RPMI8226 (cell line): ENCODE measurements at places on chromosomes 5 and 9.

DNA sequence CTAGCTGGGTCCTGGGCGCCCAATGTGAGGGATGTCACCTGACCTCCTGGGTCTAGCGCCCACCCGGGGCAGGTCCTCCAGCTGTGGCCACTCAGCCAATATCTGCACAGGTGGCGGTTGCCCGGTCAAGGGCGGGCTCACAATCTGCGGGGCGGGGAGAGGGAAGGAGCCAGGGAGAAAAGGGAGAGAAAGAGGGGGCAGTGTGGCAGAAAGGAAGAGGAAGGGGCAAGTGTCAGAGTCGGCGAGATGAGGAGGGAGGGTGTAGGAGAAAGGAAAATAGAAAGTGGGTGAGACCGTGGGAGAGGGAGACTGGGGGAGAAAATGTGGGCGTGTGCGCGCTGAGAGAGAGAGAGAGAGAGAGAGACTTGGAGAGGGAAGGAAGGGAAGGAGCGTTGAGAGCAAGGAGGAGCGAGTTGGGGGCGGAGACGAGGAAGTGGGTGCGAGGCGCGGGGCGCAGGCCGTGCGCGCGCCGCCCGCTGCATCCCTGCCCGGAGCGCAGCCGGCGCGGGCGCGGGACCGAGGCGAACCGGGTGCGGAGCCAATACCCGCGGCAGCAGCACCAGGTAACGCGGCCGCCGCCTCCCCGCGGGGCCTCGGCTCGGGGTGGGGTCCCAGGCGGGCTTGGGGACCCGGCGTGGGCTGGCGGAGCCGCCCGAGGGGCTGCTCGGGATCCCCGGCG, at the start of gene HRH2:
Gene HRH2 (plus strand): TSS at position 479 of the 679 bp plus-strand sequence. CDS start 25,163 bp downstream, outside the sequence.
- peak; percentile 80 for DNase-seq

DNA sequence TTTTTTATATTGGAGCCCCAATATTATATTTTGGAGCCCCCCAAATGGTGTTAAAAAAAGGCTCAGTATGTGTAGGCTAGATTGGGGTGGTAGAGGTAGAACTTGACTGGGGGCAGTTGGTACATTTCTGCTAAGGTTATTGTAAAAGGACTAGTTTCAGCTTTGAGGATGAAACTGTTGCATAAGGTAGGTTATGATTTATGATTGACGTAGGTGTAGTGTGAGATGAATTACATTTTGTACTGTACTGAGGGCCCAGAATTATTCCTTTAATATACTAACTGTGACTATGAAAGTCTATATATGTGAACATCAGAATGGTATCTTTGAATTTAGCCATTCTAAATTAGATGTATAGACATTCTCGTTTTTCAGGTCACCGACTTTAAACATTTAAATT, 3.6 kb downstream of the RIC1 start:
- DNase-seq, result no peak

GRCh38 chr5:164188733-164189148, 683.3 kb downstream of the MAT2B start:
- DNase-seq, result no peak

GRCh38 chr9:136493567-136493971, 10.7 kb upstream of the SEC16A start:
- DNase-seq, result no peak

GRCh38 chr9:125549891-125550885, 156.8 kb downstream of the MAPKAP1 start:
- no peak for DNase-seq

DNA sequence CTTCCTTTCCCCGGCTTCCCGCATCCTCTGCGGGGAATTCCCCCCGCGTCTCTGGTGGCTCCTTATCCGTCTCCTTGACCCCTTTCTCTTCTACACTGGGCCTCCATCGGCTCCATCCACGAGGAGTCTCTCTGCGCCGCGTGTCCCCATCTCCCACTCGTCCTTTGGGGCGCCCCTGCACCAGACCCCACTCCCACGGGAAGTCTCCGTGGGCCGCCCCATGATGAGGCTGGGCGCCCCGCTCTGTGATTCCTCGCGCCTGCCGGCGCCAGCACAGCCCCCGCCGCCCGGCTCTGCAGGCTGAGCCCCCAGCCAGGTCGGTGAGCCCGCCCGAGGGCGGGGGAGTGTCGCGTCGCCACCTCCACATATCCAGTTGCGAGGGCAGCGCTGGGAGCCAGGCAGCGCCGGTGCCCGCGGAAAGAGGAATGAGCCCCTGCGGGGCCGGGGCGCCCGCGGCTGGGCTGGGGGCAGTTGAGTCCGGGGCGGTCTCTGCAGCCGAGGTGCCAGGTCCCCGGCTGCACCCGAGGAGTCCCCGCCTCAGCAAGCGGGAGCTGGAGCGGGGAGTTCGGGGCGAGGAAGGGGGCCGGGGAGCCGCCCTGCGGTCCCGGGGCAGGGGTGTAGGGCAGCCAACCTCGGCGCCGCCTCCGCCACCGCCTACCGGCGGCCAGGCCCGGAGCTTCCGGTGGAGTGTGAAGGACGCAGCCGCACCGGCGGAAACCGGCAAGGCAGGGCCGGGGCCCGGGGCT, 2.1 kb upstream of the TRAF1 start:
- DNase-seq, result peak; percentile 85

- no peak for DNase-seq
Observed at GRCh38 chr5:180668835-180669596, 19.6 kb upstream of the FLT4 start.

DNA sequence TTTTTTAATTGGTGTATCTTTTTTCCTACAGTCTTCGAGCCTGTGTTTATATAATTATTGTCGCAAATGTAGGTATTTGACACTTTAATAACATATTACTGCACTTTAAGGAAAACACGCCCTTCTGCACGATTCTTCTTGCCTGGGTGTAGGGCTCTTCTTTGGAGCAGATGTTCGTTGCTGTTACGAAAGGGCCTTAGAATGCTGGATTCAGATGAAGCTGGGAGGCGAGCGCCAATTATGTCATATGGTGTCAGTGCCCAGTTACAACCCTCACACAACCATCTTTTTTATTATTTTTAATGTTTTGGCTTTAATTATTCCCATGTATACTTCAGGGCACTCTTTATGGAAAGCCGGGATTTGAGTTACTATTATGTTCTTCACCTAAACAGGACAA, 553.0 kb downstream of the EBF1 start:
- DNase-seq, result no peak

DNA sequence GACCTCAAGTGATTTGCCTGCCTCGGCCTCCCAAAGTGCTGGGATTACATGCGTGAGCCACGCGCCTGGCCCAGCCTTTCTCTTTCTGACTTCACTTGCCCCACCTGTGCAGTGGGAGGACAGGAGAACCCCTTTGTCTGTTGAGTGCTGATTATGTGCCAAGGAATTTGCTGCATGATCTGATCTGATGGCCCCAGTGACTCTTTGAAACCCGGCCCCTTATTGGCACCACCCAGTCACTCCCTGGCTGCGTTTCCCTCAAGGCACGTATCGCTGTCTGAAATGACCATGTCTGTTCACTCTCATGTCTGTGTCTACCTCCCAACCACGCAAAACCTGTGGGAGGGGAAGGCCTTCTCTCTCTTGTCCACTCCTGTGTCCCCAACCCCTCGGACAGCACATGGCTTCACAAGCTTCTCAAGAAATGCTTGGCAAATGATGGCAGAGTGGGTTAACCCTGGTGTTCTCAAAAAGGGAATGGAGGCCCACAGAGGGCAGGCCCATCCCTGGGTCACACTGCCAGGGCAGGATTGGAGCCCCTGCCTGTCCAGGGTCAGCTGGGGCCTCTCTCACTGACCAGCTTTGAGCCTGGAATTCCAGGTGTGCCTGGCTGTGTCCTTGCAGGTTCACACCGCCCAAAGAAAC, 21.9 kb downstream of the NEK6 start:
- DNase-seq, result no peak

- DNase-seq, result no peak
Observed at GRCh38 chr5:169146158-169146557, 154.8 kb downstream of the SLIT3 start.

GRCh38 chr5:23112237-23112636, 259.1 kb upstream of the CDH12 start:
- no peak for DNase-seq
